Stimulated activated CD4-positive, alpha-beta T cell treated with anti-CD3 and anti-CD28 coated beads, Interleukin-1b, Interleukin-23, amount 100 ng/mL, for 1 hour (primary cell): ENCODE measurements at places on chromosomes 5 and 9.

DNA sequence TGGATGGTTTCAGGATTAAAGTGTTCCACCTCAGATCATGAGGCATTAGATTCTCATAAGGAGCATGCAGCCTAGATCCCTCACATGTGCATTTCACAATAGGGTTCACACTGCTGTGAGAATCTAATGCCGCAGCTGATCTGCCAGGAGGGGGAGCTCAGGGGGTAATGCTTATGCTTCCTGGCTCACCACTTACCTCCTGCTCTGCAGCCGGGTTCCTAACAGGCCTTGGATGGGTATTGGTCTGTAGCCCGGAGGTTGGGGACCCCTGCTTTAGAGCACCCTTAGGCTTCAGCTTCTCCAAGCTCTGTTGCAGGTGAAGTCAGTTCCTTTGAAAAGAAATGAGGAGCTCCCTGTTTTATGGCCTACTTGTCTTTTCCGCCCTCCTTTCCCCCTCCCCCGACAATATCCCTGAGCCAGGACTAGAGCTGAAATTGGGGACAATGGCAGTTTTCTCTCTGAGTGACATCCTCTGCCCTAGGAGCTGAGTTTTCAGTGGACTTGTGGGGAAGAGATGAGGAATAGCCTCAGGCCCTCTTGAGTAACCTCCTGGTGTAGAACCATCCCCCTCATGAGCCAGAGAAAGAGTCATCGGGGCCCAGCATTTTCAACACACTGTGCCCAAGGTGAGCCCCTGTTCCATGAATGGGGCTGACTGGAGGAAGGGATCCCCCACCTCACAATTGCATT lies 16.2 kb upstream of the MAT2B start:
- DNase-seq = no peak

DNA sequence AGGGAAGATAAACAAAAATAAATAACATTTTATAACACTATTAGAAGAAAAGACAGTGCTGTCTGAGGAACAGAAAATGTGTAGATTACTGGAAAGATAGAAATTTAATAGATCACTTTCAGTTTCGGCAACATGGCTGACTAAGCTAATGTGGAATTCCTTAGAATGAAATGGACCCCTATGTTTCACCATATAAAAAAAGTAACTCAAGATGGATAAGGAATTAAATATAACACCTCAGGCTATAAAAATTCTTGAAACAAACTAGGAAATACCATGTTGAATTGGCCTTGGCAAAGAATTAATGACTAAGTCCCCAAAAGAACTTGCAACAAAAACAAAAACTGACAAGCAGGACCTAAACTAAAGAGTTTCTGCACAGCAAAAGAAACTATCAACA lies 558.3 kb downstream of the CHSY3 start:
- DNase-seq = no peak

DNA sequence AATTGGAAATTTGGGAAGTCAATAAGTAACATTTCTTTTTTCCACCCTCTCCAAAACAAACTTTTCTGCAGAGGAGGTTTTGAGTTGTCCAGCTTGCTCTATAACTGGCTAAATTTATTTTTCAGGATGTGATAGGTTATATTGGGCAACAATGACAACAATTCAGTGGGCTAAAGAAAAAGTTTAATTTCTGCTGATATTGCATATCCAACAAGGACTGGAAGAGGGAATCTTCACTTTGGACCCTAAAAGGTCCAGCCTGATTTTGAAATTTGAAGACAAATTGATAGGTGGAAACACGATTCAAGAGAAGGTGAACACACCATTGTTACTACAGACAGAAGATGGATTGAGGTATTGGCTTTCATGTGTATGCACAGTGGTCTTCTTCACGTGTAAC lies 393.1 kb downstream of the BRINP1 start:
- no peak for DNase-seq

DNA sequence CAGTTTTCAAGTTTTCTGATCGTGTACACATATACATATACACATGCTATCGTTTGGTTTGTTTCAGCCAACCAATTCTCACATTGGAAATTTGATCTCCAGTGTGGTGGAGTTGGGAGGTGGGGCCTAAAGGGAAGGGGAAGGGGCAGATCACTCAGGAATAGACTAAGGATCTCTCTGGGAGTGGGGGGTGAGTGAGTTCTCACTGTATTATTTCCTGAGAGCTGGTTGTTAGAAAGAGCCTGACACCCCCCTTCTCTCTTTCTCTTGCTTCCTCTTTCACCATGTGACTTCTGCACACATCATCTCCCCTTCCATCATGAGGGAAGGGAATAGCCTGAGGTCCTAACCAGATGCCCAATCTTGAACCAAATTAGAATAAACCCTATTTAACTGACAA lies 551.7 kb downstream of the MAT2B start:
- no peak for DNase-seq

- DNase-seq = no peak
Observed at GRCh38 chr5:133393776-133394476, 218.4 kb downstream of the FSTL4 start.

DNA sequence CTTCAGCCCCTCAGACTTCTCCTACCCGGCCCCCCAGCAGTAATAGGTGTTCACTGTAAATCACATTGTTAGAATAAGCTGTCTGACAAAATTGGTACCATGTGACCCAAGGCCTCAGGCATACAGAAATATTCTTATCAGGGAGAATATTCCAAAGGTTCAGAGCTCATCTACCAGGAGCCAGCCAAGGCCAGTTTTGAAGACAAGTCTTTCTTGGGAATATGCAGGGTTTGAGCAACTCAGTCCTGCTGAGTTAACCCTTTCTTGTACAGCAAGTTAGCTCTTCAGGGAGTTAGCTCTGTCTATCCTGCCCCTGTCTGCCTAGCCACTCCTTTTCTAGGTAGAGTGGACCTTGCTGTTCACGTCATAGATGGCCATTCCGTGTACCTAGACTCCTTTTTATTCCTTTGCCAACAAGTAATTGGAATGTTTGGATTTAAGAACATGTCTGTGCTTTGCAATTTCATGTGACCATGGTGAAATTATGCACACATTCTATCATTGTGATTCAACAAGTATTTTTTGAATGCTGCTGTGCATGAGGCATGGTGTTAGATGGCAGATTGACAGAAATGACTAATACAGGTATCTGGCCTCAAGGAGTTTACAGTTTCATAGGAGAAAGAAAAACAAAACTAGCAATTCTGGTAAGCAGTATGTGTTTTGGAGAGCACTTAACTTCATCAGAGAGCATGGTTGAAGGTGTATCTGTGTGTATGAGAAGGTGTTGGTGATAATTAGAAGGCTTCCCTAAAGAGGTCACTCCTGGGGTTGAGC lies 22.6 kb downstream of the TGFBR1 start:
- no peak for DNase-seq
